ENCODE measurements at places on chromosomes 2 and 18.

DNA sequence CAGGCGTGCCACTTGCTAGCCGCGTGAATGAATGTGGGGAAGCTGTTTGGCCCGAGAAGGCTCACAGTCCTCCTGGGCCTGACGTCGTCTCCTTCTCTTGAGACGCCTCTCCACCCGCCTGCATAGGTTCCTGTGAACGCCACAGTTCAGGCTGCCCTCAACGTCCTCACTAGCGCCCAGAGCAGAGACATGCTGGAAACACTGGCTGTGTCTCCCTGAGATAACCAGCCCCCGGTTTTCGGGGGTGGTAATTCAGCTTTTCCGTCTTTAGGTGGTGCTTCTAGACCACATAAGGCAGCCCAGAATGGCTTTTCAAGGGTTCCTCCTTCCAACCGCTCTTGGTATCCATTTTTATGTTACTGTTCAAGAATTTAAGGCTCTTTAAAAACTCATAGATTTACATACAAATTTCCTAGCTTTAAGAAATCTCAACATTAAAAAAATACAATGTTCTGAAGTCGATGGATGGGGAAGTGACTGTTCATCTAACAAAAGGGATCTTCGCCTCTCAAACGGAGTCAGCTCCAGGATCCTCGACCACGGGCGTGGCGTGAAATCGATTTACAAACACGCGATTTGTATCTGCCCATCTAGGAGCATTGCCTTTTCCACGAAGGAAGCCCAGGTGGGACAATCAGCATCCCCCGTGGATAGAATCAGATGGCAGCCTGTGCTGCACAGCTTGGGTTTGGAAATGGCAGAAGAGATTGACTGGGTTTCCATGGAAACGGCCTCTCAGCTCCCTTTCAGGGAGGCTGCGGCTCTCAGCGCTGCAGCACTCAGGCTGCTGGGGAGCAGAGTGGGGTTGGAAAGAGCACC, 110.6 kb upstream of the PXDN start:
- peak; percentile 8 for DNase-seq

DNA sequence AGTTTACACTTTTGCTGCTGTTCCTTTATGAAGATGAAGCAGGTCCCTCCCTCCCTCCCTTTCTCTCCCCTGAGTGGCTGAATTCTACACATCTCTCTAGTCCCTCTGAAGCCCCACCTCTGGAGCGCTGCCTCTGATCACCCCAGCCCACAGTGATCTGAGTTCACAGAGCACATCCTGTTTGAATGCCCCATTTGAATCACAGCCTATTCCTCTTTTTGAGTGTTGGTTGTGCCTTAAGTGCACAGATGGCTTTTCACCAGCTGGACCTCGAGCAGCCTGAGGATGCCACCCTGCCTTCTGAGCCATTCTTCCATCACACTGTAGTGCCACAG, 87.1 kb downstream of the ITGB1BP1 start:
- no peak for DNase-seq

- no peak for DNase-seq
Measured at GRCh38 chr2:40430776-40431599, 20.9 kb downstream of the SLC8A1 start.

GRCh38 chr2:65636813-65637483, 204.5 kb upstream of the SPRED2 start:
- no peak for DNase-seq

- no peak for DNase-seq
Measured at GRCh38 chr2:147147802-147148201, 697.0 kb upstream of the ACVR2A start.

Data from activated naive CD4-positive, alpha-beta T cell treated with anti-CD3 and anti-CD28 coated beads, Interleukin-2, amount 50 U/mL, for 72 hours (primary cell).